T-helper 9 cell (primary cell): ENCODE measurements at places on chromosomes 7 and 10.

DNA sequence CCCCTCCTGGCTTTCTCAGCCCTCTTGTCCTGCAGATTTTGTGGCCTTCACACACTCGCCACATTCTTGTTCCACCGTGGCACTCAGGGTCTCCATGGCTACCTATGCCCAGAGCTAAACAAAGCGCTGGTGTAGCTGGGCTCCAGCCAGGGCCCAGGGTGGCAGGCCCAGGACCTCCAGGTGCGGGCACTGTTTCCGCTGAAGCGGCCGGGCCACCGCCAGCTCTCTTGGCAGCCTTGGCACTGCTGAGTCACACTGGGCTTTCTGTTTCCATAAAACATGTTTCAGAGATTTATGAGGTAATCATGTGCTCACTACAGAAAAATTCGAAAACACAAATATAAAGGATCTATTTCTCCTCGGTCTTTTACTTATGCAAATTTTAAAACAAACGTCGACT is 51.3 kb downstream of the AOC1 start:
- DNase-seq: no peak

DNA sequence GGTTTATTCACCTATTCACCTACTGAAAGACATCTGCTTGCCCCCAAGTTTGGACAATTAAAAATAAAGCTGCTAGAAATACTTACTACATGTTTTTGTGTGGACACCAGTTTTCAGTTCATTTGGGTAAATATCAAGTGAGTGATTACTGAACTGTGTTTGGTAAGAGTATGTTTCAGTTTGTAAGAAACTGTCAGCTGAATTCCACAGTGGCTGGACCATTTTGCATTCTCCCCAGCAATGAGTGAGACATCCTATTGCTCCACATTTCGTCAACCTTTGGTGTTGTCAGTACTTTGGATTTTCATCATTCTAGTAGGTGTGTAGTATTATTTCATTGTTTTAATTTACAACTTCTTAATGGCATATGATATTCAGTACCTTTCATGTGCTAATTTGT is 17.4 kb upstream of the IKZF1 start:
- DNase-seq: no peak

GRCh38 chr10:130477360-130477759 is 341.2 kb downstream of the GLRX3 start:
- no peak for DNase-seq

- DNase-seq: no peak
These were observed 92.3 kb downstream of the MAGI2 start for GRCh38 chr7:79361214-79361613.

GRCh38 chr7:953547-954327 is 743 bp downstream of the ADAP1 start:
- no peak for DNase-seq

DNA sequence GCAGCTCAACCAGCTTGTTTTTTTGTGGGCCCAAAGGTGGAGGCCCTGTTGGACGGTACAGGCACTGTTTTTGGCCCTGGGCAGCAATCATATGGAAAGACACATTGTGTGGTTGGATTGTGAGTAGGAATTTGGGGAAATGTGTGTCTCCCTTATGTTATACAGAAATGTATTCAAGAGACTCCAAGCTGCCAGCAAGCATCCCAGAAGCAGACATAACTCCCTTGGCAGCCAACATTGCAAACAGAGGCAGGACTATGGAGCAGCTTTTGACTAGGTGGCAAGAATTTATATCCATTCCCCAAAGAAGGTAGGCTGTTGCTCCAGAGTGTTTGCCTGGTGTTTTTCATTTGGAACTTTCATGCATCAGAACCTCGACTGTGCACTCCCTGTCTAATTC is 104.9 kb downstream of the BUB3 start:
- no peak for DNase-seq

- DNase-seq: no peak
These were observed 1.5 kb downstream of the ANK3 start for GRCh38 chr10:60388116-60388625.

DNA sequence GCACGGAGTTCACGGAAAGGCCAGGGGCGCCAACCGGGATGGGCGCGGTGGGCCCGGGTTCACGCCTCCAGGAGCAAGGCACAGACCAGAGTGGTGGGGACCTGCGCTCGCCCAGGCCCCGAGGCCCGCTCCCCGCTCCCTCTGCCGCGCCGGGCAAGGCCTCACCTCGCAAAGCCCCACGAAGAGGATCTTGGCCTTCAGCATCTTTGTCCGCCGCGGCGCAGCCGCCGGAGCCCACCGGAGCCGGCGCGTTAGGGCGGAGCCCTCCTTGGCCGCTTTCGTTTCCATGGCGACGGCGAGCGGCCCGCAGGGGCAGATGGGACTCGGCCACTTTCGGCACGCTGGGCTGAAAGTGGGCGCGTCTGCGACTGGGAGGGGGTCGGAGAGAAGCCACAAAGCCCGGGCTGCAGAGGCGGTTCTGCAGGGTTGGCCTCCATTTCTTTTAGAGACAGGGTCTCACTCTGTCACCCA is 944.4 kb upstream of the ZNF722 start:
- DNase-seq: no peak

DNA sequence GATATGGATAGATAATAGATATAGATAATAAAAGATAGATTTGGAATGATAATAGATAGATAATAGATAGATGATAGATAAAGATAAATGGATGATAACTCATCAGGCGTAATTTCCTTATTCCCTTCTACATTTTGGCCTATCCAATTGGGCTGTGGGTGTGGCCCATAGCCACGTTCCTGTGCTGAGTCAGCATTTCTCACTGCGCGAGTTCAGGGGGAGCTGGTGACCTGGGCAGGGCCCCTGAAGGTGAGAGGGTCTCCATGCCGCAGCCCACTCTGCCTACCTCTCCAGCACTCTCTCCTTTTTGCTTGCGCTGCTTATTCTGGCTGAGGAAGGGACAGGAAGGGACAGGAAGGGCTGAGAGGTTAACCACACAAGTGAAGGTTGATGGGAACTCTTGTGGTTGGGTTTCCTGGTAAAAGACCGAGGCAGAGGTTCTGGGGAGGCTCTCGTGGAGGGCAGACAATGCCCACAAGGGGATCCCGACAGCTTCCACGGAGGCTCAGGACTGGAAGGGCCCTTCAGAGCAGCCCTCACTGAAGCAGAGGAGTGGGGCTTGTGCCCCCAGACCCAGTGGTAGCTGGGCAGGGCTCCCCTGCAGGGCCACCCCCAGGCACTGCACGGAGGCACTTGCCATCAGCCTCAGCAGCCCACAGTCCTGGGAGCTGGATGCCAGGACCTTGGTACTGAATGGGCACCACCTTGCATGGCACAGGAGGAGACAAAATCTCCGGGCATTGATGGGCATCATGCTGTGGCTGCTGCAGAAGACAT is 247.3 kb upstream of the PITRM1 start:
- DNase-seq: no peak

- DNase-seq: no peak
These were observed 219.6 kb upstream of the GPR26 start for GRCh38 chr10:123446449-123447156.

DNA sequence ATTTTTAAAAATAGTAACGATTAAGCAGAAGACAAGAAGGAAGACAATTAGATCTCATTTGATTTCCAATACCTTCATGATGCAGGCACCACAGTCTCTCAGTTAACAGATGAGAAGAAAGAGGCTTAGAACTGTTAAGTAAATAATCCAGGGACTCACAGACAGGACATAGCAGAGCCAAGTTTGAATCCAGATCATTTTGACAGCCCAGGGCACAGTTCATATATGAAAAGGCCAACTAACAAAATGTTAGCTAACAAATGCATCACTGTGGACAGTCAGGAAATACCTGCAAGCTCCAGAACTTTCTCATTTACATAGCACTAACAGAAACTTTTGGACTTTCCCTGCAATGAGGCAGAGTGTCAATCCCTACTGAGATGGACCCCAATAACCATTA is 4.2 kb upstream of the NPSR1 start:
- DNase-seq: no peak

GRCh38 chr10:31087851-31088250 is 56.2 kb upstream of the ZNF438 start:
- DNase-seq: no peak

DNA sequence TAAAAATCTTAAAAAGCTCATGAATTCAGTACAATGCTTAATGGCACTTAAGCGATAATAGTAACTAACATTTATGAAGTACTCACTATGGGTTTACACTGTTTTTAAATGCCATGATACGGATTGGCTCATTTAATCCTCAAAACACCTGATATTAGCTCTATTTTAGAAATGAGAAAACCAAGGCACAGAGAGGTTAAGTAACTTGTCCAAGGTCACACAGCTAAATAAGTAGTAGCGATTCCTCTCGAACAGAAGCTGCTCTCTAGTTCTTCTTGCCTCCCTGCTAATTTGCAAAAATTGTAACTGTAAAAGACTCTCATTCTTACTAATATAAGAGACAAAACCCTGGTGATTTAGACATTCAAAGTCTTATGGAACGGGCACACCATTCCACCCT is 110.7 kb upstream of the RHEB start:
- no peak for DNase-seq

- peak; percentile 16 for DNase-seq
These were observed 553 bp downstream of the TSPAN15 start for GRCh38 chr10:69451784-69452251.

DNA sequence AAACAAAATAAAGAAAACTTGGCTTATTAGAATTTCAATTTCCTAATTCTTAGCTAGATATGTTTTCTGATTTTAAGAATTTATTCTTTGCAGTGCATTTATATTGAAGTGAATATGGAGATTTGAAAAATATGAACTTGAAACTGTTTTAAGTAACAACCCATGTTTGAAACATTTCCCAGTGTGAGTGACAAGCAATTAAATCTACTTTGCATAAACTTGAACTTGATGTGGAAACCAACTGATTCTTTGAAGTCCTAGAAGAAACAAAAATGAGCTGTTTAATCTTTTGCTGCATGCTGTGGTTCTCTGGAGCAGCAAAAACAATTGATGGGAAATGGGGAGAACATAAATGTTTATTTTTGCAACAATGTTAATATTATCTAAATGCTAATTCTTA is 430.2 kb downstream of the ARL4A start:
- DNase-seq: no peak

GRCh38 chr10:114031073-114031972 is 12.3 kb upstream of the ADRB1 start:
- DNase-seq: no peak

- DNase-seq: no peak
These were observed at the start of gene HECW1 for GRCh38 chr7:43112459-43112940. TSS of gene HECW1 (plus strand) at chr7:43112647. CDS start at chr7:43243906, 131,259 bp downstream.

DNA sequence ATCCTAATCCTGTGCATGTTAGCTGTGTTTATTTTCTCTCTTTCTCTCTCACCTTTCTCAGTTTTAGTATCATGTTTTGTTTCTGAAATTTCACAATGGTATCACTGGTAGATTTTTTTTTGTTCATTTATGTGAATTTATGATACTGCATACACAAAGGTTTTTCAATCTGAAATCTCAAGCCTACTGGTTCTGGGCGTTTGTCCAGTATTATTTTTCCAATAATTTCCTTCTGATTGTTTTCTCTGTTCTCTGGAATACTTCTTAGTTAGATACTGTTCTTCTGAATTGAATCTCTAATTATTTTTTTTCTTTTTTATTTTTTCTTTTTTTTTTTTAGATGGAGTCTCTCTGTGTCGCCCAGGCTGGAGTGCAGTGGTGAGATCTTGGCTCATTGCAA is 96.2 kb upstream of the TMEM72 start:
- DNase-seq: no peak

DNA sequence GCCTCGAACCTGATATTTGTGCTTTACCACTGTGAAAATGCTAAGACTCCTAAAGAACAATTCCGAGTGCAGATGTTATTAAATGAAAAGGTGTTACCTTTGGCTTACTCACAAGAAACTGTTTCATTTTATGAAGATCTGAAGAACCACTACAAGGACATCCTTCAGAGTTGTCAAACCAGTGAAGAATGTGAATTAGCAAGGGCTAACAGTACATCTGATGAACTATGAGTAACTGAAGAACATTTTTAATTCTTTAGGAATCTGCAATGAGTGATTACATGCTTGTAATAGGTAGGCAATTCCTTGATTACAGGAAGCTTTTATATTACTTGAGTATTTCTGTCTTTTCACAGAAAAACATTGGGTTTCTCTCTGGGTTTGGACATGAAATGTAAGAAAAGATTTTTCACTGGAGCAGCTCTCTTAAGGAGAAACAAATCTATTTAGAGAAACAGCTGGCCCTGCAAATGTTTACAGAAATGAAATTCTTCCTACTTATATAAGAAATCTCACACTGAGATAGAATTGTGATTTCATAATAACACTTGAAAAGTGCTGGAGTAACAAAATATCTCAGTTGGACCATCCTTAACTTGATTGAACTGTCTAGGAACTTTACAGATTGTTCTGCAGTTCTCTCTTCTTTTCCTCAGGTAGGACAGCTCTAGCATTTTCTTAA is 47.7 kb downstream of the MINPP1 start:
- no peak for DNase-seq

DNA sequence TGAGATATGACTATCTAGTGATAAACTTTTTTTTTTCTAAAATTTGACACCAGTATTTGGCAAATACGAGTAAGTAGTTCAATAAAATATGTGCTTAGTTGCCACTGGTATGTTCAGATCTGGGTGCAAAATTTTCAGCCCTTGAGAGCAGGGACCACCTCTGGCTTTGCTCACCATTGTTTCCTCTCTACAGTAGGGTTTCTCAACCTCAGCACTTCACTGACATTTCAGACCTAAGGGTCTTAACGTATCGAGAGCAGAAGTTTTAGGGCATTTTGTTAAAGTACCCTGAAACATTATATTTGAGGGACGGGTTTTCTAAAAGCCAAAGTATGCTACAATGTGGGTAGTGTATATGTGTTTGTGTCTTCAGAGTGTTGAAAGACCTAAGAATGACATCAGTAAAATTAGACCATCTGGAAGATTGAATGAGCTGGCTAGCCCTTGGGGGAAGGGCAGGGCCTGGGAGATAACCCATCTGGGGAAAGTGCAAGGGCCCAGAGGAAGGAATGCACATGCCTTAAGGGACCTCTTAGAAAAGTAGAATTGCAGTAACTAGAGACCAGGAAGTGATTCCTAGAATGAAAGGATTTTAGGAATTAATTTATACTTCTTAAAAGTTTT is 11.8 kb downstream of the BZW2 start:
- DNase-seq: no peak

DNA sequence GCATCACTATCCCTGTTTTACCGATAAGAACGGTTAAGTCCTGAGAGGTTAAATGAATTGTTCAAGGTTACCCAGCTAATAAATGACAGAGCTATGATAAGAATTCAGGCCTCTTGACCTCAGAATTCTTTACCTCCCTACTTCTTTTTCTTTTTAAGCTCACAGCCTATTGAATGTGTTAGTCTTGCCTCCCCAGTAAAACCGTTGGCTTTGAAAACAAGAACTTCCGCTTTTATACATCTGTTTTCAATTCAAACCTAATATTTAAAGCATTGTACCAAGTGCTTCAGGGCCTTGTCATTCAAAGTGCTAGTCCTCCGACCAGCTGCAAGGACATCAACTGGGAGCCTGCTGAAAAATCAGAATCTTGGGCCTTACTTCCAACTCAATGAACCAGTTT is 15.6 kb downstream of the SEC31B start:
- DNase-seq: no peak

DNA sequence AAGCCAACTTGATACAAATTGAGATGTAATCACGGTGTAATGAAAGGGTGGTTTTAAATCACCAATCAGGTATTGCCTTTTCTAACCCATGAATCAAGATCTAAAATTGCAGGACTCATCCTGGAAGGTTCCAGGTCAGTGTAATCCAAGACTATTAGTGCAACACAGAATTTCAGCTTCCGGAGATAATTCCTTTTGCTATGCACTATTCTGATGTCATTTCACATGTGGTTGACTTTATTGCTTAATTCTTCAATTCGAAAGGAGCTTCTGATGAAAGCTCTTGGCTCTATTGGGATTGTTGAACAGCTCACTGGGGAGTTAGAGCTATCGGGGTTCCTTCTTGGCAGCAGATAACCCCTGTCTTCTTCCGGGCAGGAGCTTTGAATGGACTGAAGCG is 147.4 kb upstream of the INSYN2A start:
- DNase-seq: no peak
